ENCODE measurements at places on chromosomes 12 and 14. TPM values are rescaled to one million over a fixed set of nuclear protein-coding genes. Genes with fewer than 3 reads are reported as not detected.

Gene TSHR
- not detected for polyA plus RNA-seq

Gene GOLGA3
- polyA plus RNA-seq = 18.0 TPM

Gene NPC2
- polyA plus RNA-seq = 340 TPM

Gene IFI27L1
- 41.1 TPM for polyA plus RNA-seq

Gene HOXC4
- 1.6 TPM for polyA plus RNA-seq

Gene MYF6
- not detected for polyA plus RNA-seq

Gene RPS6KL1
- 4.4 TPM for polyA plus RNA-seq

Gene FLRT2
- polyA plus RNA-seq = 14.1 TPM

Gene AMN
- 0.03 TPM for polyA plus RNA-seq

Gene TRHDE
- 1.1 TPM for polyA plus RNA-seq

Gene TSPAN11
- polyA plus RNA-seq = 6.6 TPM

Gene KLHL42
- polyA plus RNA-seq = 11.7 TPM

Gene ST8SIA1
- 0.12 TPM for polyA plus RNA-seq

Gene DTX3
- 62.6 TPM for polyA plus RNA-seq

Gene CPNE6
- polyA plus RNA-seq = not detected

Gene APOF
- not detected for polyA plus RNA-seq

Gene CLEC4C
- polyA plus RNA-seq = not detected

Measured in SK-N-SH (cell line).